ENCODE measurements at places on chromosomes 11 and 22.

- no peaks in the 10 kb centered on the region for H3K36me3 ChIP-seq
- no peak overlapping the region for H3K4me3 ChIP-seq
- H3K4me1 ChIP-seq: peaks cover under 1% of the 10 kb centered on the region
- DNase-seq: no peak
- no peak overlapping the region for H3K27ac ChIP-seq
- no peaks in the 10 kb centered on the region for H3K27me3 ChIP-seq
Observed at GRCh38 chr11:16774936-16775613, 36.6 kb downstream of the C11orf58 start.

DNA sequence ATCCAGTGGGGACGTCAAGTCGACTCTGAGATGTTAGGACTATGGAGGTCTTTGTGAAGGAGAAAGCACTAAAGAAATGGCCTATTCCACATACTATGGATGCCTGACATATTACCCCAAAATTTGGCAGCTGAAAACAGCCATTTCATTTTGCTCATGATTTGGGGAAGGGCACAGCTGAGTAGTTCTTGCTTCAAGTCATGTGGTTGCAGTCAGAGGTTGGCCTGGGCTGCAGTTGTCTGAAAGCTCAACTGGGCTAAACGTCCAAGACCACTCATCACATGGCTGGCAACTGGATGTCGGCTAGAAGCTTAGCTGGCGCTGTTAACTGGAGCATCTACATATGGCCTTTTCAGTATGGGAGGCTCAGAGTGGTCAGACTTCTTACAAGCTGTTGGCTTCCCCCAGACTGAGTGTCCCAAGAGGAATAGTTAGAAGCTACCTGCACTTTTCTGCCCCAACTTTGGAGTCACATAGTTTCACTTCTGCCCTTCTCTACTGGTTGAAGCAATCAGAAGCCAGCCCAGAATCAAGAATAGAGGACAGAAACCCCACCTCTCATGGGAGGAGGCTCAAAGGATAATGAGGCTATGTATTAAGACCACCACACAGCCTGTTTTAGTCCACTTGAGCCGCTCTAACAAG lies 14.1 kb downstream of the SLC35C1 start:
- H3K4me1 ChIP-seq: peaks cover 5% of the 10 kb centered on the region
- H3K27ac ChIP-seq: no peak overlapping the region
- DNase-seq: no peak
- peaks cover 2% of the 10 kb centered on the region for H3K36me3 ChIP-seq
- no peak overlapping the region for H3K4me3 ChIP-seq
- H3K27me3 ChIP-seq: no peaks in the 10 kb centered on the region

- H3K36me3 ChIP-seq: peaks cover 30% of the 10 kb centered on the region
- no peak overlapping the region for H3K4me3 ChIP-seq
- DNase-seq: no peak
- H3K27me3 ChIP-seq: no peaks in the 10 kb centered on the region
Observed at GRCh38 chr11:44595964-44596381, 30.5 kb downstream of the CD82 start.

DNA sequence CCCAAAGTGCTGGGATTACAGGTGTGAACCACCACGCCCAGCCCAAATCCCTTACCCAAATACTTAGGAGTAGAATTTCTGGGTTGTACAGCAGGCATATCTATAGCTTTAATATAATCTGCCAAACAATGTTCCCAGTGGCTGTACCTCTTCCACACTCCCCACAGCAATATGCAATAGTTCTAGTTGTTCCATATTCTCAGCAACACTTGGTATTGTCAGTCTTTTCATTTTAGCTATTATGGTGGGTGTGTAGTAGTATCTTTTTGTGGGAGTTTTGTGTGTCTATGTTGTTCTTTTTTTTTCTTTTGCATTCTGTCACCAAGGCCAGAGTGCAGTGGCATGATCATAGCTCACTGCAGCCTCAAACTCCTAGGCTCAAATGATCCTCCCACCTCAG lies 18.8 kb downstream of the SCGB1A1 start:
- no peaks in the 10 kb centered on the region for H3K27me3 ChIP-seq
- no peaks in the 10 kb centered on the region for H3K36me3 ChIP-seq
- no peak overlapping the region for H3K4me3 ChIP-seq

DNA sequence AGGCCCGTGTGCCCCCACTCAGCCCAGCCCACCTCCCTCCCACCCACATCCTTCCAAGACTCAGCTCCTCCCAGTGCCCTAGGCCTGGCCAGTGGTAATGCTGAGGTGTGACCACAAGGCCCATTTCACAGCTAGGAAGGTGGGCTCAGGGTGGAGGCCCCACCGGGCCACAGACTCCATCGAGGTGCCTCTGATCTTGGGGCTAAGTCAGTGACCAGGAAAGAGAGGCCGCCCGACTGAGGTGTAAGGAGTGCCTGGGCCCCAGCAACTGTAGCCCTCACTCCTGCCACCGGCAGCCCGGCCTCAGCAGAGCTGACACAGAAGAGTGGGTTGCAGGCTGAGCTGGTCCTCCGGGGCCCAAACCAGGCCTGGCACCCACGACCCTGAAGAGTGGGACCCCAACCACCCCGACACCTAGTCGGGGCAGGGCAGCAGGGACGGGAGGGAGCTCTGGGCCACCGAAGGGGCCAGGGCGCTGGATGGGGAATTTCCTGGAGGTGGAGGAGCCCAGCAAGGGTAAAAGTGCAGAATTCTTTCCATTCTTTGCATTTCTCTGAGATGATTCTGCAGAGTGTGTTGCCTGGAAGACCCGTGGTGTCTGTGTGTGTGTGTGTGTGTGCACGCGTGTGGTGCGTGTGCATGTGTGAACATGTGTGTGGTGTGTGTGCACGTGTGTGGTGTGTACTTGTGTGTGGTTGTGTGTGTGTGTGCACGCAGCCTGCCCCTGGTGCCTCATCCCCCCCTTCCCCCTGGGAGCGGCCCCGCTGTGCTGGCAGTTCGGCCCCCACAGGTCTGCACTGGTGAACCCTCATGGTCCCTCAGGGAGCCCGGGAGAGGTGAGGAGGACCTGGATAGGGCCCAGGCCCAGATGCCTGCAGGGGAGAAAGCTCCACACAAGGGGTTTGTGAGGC lies 8.3 kb upstream of the PIM3 start:
- no peaks in the 10 kb centered on the region for H3K36me3 ChIP-seq
- no peak for DNase-seq
- peak overlapping the region; percentile 88 for H3K27ac ChIP-seq
- no peaks in the 10 kb centered on the region for H3K27me3 ChIP-seq
- H3K4me1 ChIP-seq: peaks cover 35% of the 10 kb centered on the region

- no peak overlapping the region for H3K27ac ChIP-seq
- no peak overlapping the region for H3K4me3 ChIP-seq
- DNase-seq: no peak
- no peaks in the 10 kb centered on the region for H3K27me3 ChIP-seq
Observed at GRCh38 chr11:61777234-61778090, 14.9 kb downstream of the TMEM258 start.

DNA sequence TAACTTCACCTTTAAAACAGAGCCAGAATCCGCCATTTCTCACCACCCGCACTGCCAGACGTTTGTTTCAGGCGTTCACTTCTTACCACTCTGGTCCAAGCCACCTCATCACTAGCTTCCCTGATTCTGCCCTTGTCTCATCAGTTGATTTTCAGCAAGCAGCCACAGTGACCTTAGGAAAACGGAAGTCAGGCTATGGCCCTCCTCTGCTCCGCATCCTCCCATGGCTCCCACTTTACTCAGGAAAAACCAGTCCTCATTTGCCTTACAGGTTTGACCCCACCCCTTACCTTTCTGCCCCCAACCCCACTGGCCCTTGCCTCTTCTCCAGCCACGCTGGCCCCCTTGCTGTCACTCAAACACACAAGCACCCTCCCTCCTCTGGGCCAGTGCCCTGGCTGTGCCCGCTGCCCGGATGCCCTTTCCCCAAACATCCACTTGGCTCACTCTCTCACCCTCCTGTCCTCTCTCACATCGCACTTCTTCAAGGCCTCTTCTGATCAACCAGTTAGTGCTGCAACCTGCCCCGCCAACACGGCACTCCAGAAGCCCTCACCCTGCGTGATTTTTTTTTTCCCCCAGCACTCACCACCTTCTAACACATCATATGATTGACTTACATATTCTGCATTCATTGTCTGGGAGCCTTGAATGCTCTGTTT lies 18.9 kb downstream of the TPST2 start:
- H3K4me3 ChIP-seq: no peak overlapping the region
- no peak for DNase-seq
- H3K4me1 ChIP-seq: peaks cover 5% of the 10 kb centered on the region
- no peaks in the 10 kb centered on the region for H3K27me3 ChIP-seq

GRCh38 chr11:10606536-10607208 lies 38.2 kb upstream of the LYVE1 start:
- peak; percentile 38 for DNase-seq
- H3K36me3 ChIP-seq: no peaks in the 10 kb centered on the region
- H3K4me3 ChIP-seq: no peak overlapping the region
- H3K4me1 ChIP-seq: peaks cover 20% of the 10 kb centered on the region
- H3K27ac ChIP-seq: no peak overlapping the region

GRCh38 chr11:57474803-57475115 lies 14.4 kb downstream of the RTN4RL2 start:
- H3K4me3 ChIP-seq: no peak overlapping the region
- no peak overlapping the region for H3K27ac ChIP-seq
- no peaks in the 10 kb centered on the region for H3K27me3 ChIP-seq
- H3K4me1 ChIP-seq: no peaks in the 10 kb centered on the region

GRCh38 chr11:44727114-44727372 lies 281 bp downstream of the TSPAN18 start:
- no peaks in the 10 kb centered on the region for H3K4me1 ChIP-seq
- no peak overlapping the region for H3K27ac ChIP-seq
- H3K36me3 ChIP-seq: peaks cover 6% of the 10 kb centered on the region
- DNase-seq: no peak
- no peak overlapping the region for H3K4me3 ChIP-seq

- DNase-seq: no peak
- H3K36me3 ChIP-seq: peaks cover 87% of the 10 kb centered on the region
- no peaks in the 10 kb centered on the region for H3K27me3 ChIP-seq
- H3K4me1 ChIP-seq: peaks cover 34% of the 10 kb centered on the region
- peak overlapping the region; percentile 16 for H3K27ac ChIP-seq
Observed at GRCh38 chr11:75403037-75403436, 3.7 kb downstream of the RPS3 start.

- H3K27me3 ChIP-seq: peaks cover 95% of the 10 kb centered on the region
- no peaks in the 10 kb centered on the region for H3K36me3 ChIP-seq
- H3K4me3 ChIP-seq: no peak overlapping the region
- DNase-seq: no peak
- H3K4me1 ChIP-seq: no peaks in the 10 kb centered on the region
Observed at GRCh38 chr22:22912135-22912987, 24.7 kb downstream of the IGLL5 start.

DNA sequence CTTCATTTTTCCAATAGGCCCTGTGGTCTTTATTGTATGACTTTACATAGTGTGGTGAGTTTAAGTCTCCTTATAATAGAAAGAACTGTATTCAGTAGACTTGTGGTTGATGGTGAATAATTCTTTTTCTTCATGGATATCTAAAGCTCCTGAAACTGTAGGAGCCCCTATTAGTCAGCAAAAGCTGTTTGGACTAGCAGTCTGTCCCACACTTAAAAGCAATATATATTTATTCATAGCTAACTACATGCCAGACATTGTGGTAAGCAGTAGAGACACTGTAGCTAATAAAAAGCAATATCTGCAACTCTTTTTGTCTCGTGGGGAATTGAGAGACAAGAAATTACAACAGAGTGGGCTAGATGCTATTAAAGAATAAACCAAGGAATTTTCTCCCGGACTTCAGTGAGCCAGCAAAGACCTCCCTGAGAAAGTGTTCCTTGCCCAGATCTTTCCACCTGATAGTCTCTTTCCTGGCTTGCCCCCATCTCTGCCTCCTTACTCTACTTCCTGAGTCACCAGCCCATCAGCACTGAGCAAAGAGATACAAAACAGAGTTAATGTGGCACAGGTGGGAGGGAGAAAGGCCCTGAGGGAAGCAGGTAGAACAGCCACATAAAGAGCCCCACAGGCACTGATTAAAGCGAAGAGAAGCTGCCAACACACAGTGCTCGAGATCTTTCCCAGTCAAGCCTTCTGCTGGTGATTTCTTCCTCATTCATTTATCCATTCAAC lies 1.4 kb upstream of the OR52W1 start:
- H3K4me1 ChIP-seq: peaks cover 4% of the 10 kb centered on the region
- H3K36me3 ChIP-seq: no peaks in the 10 kb centered on the region
- no peak overlapping the region for H3K27ac ChIP-seq

GRCh38 chr11:76244316-76244851 lies 38.1 kb upstream of the WNT11 start:
- no peaks in the 10 kb centered on the region for H3K36me3 ChIP-seq
- H3K27me3 ChIP-seq: peaks cover 12% of the 10 kb centered on the region
- no peak for DNase-seq

- H3K27me3 ChIP-seq: no peaks in the 10 kb centered on the region
- DNase-seq: peak; percentile 96
- no peaks in the 10 kb centered on the region for H3K36me3 ChIP-seq
- peak overlapping the region; percentile 49 for H3K4me3 ChIP-seq
Observed at GRCh38 chr11:12066056-12066798, 44.2 kb upstream of the MICAL2 start.

- no peak for DNase-seq
- H3K36me3 ChIP-seq: peaks cover 91% of the 10 kb centered on the region
- no peak overlapping the region for H3K4me3 ChIP-seq
- H3K27ac ChIP-seq: no peak overlapping the region
- H3K4me1 ChIP-seq: no peaks in the 10 kb centered on the region
Observed at GRCh38 chr22:40312050-40312449, 34.2 kb upstream of the ADSL start.

- no peak for DNase-seq
- H3K27me3 ChIP-seq: no peaks in the 10 kb centered on the region
- H3K4me1 ChIP-seq: no peaks in the 10 kb centered on the region
- H3K27ac ChIP-seq: no peak overlapping the region
Observed at GRCh38 chr11:92659793-92660192, 309.7 kb upstream of the MTNR1B start.

DNA sequence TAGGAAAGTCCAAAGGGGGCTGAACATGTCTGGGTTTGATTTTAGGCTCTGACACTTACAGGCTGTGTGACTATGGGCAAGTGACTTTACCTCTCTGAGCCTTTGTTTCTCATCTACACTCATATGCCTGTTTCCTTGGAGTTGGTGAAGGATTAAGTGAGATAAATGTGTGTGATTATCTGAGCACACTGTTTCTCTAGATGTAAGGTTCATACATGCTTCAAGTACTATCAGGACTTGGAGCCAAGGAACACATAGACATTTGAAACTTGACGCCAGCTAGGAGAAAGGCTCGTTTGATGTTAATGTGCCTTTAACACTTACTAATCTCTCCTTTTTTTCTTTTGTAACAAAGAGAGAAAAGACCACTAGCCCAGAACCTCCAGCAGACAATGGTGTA lies 9.7 kb downstream of the CRYBB1 start:
- peaks cover 17% of the 10 kb centered on the region for H3K27me3 ChIP-seq
- no peak overlapping the region for H3K4me3 ChIP-seq
- H3K27ac ChIP-seq: no peak overlapping the region
- H3K36me3 ChIP-seq: no peaks in the 10 kb centered on the region
- no peaks in the 10 kb centered on the region for H3K4me1 ChIP-seq
- DNase-seq: no peak

- peak overlapping the region; percentile 34 for H3K4me3 ChIP-seq
- peaks cover 41% of the 10 kb centered on the region for H3K36me3 ChIP-seq
- no peak for DNase-seq
- peaks cover 33% of the 10 kb centered on the region for H3K4me1 ChIP-seq
- no peaks in the 10 kb centered on the region for H3K27me3 ChIP-seq
Observed at GRCh38 chr22:25114369-25115362, 85.0 kb upstream of the CRYBB3 start.
